Amygdala (tissue), 56 donors: ENCODE measurements at places on chromosomes 1 and 21.

GRCh38 chr1:193726722-193727121 is 540.3 kb upstream of the B3GALT2 start:
- no peak for DNase-seq

DNA sequence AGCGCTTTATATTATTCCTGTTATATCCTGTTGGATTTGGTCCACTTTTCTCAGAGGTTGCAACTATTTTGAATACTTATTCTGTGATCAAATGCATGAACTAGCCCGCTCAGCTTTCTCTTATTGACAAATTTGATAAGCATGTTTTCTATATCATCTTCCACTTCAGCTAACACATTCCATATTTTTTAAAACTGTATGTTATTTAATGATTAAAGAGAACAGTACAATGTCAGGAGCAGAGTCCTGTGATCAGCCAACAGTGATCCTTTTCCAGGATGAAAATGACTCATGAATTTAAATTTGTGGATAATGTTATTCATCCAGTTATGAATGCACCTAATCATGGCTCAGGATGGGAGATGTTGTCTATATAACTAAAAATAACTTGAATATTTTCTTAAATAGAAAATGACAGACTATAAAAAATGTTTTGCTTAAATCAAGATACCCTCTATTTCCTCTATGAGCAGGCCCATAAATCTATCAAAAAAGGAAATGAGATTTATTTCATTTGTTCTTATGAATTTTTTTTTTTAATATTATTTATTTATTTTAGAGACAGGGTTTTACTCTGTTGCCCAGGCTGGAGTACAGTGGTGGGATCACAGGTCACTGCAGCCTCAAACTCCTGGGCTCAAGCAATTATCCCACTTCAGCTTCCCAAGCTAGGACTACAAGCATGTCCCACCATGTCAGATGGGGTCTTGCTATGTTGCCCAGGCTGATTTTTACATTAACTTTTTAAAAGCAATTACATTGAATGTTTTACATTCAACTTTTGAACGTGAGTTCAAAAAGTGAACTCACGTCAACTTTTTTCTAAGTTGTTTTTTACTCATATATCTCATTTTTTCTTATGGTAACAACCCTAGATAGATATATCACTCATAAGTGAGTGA is 12.5 kb downstream of the BPNT1 start:
- DNase-seq = no peak

DNA sequence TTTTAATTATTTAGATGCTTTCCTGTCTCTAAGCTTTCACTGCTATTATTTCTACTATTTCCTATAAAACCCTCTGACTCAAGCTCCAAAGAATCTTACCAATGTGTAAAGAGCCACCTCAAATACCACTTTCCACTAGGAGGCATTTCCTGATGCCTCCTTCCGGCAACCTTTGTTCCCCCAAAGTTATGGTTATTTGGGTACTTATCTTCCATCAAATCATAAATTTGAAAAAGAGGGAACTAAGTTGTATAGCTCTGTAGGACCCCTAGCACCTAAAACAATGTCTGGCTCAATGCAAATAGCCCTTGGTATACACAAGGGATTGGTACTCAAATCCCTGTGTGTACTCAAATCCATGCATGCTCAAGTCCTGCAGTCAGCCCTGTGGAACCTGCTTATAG is 79.6 kb downstream of the NME7 start:
- DNase-seq = no peak

DNA sequence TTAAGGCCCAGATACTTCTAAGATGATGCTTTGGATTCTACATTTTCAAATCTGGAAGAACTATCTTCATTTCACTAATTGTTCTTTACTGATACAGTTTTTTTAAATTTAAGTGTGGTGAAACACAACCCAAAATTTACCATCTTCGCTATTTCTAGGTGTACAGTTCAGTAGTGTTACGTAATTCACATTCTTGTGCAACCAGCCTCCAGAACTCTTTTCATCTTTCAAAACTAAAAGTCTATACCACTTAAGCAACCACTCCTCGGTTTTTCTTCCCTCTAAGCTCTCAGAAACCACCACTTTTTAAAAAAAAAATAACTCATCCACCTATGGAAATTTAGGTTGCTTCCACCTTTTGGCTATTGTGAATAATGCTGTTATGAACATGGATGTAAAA is 220.7 kb downstream of the PDE4B start:
- DNase-seq = no peak

DNA sequence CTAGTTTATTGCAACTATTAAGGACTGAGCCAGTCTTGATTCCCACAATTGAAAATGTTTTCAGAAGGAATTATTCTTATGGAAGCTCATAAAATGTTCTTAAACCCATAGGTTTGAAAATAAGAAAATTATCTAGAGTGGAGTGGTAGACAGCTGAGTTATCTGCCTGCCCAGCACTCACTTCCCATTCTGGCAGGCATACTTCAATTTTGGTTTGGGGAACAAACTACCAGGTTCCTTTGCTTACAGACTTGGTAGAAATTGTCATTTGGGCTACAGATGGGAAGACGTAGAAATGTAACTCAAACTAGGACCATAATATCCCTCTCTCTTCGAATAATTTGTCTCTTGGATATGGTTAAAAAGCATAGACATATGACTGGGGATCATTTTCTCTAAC is 18.4 kb downstream of the JUN start:
- DNase-seq = no peak

DNA sequence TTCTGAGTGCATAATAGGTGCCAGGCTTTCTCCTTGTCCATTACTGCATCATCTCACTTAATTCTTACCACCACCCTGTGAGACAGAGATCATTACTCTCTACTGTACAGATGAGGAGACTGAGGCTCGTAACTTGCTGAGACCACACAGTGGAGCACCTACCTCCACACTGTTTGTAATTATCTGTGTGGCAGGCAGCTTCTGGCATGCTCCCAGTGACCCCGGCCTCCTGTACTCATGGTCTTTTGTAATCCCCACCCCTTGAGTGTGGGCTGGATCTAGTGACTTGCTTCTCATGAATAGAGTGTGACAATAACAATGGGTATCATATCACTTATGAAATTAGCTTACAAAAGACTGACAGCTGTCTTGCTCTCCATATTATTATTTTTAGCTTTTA is 407.3 kb downstream of the MATN1 start:
- no peak for DNase-seq

- no peak for DNase-seq
Observed at GRCh38 chr1:26854906-26855305, 8.0 kb upstream of the SFN start.

DNA sequence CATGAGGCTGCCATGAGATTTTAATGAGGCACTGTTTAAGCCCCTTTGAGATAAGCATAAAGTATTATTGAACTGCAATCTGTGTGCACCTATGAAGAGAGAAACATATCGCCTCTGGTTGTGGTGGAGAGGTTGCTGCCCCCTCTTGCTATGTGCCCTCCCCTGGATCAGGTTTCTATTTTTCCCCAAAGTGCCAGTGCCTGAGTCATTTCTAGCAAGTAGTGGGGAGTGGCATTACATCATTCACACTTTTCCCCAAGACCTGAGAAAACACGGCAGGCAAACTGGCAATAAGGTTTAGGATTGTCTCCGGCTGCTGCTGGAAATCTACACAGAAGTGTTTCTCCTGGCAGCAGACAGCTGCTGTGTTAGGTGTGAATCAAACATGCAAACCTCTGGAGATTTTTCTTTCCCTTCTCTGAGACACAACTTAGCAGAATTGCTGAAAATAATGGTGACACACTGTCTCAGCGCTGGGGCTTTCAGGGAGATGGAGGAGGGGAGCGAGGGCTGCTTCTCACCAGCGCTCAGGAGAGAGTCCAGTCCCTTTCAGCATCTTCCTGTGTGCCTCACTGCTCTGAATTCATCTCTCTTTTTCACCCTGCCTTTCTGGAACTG is 13.7 kb upstream of the RGS16 start:
- no peak for DNase-seq

DNA sequence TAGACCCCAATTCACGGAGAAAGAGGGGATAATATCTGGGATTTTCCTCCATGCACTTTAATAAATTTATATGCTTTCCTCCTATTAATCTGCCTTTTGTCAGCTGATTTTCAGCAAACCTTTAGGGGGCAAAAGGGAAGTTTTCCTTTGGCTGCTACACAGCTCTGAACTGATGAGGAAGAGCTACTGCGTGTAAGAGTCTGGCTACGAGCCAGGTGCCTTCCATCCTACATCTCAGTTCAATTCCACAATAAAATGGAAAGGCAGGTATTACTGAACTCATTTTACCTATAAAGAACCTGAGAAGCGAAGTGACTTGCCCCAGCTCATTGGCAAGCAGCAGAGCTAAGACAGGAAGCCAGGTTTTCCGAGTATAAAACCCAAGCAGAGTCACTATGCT is 28.3 kb upstream of the ZNF326 start:
- no peak for DNase-seq

DNA sequence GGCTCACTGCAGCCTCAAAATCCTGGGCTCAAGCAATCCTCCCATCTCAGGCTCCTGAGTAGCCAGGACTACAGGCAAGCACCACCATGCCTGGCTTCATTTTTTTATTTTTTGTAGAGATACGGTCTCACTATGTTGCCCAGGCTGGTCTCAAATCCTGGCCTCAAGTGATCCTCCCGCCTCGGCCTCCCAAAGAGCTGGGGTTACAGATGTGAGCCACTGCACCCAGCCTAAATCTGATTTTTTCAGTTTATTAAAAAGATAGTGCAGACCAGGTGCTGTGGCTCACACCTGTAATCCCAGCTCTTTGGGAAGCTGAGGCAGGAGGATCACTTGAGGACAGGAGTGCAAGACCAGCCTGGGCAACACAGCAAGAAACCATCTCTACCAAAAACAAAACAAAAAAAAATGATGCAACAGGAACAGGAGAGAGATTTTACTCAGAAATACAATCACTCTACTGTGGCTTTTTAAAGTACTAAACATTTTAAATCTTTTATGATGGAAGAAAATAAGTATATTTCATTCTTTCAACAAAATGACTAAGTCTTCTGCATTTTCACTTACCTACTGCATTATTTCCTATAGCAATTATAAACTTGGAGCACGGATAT is 1.9 kb downstream of the PSMG1 start:
- DNase-seq = no peak

- no peak for DNase-seq
Observed at GRCh38 chr1:214102907-214103306, 115.1 kb downstream of the PROX1 start.

- DNase-seq = no peak
Observed at GRCh38 chr1:66160719-66161118, 368.0 kb downstream of the PDE4B start.

DNA sequence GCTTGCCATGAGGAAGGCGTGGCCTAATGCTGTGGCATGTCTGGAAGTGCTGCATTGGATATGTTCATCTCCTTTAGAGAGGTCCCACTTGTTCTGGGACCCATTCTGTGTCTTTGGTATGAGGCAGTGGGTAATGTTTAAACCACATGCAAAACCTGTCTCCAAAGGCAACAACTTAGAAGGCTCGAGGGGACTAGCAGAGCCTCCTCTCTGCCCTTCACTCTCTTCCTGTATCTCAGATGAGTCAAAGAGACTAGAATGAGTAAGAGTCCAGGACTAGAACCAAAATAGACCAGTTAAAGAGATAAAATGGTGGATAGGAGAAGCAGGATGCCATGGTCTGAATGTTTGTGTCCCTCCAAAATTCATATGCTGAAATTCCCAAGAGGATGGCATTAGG is 220.8 kb upstream of the KIAA0040 start:
- no peak for DNase-seq

- no peak for DNase-seq
Observed at GRCh38 chr1:151711951-151712350, 4.7 kb downstream of the CELF3 start.

- DNase-seq = no peak
Observed at GRCh38 chr1:52216907-52217458, 75.1 kb downstream of the ZFYVE9 start.

GRCh38 chr1:61088163-61088974 is 6.0 kb downstream of the NFIA start:
- DNase-seq = no peak

GRCh38 chr1:228459091-228459993 is 27.8 kb upstream of the RNF187 start:
- no peak for DNase-seq

- no peak for DNase-seq
Observed at GRCh38 chr1:214439352-214440119, 111.9 kb downstream of the PTPN14 start.

DNA sequence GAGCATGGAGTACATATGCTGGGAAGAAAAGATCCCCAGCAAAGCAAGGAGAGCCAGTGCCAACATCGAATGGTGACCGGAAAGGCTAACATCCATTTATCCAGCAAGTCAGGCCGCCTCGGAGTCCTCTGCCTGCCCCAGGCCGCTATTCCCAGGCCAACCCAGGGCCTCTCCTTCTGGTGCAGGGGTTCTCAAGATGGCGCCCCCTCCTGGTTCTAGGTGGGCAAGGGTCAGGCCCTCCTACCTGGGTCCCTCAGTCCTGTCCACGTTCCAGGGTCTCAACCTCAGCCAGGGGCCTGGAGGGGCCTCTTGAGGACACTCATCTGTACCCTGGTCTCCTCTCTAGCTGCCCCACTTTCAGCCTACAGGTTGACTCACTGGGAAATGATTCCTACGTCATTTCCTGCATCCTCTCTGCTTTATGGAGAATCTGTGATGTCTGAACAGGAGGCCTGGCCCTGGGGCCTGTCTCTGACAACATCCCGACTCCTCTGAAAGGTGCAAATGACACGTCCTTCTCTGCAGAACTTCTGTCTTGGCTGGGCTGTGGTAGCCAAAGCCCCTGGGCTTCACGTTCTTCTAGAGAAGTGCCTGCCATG is 145.3 kb downstream of the PSMG1 start:
- DNase-seq = no peak

DNA sequence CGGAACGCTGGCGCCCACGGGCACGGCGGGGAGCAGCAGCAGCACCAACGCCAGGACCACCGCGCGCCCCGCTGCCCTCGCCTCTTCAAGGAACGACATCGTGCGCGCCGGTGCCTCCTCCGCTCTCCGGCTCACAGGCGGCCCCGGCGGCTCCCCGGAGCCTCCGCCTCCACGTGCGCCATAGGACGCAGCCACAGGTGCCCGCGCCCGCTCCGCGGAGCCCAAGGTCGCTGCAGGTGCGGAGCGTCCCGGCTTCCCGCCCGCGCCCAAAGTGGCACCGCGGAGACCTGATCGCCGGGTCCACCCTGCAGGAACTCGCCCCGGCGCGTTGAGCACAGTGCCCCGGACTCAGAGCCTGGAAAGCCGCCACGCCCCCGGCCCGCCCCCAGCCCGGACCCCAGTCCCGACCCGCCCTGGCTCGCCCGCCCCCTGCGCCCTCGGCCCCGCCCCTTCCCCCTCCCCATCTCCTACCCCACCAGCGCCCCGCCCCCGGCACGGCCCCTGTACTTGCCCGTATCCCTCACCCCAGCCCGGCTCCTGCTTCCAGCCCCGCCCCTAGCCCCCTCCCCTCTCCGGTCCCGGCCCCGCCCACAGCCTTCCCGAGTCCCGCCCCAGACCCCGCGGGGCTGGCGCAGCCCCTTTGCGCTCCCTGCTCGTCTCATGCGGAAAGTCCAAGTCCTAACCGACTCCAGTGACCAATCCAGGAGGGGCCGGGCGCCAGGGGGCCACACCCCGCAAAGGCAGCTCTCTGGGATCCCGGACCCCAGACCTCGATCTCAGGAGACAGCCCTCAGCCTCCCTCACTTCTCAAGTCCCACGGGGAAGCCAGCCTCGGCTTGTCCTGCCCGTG is at the start of gene MEGF6:
MEGF6 (minus strand) TSS at position 339 of the 850 bp plus-strand sequence; CDS start at position 99, 240 bp downstream.
- DNase-seq = no peak
